ENCODE measurements at places on chromosomes 12 and 14. TPM values are rescaled to one million over a fixed set of nuclear protein-coding genes. Genes with fewer than 3 reads are reported as not detected.

TTC9 gene
- total RNA-seq, result 2.9 TPM

DNA sequence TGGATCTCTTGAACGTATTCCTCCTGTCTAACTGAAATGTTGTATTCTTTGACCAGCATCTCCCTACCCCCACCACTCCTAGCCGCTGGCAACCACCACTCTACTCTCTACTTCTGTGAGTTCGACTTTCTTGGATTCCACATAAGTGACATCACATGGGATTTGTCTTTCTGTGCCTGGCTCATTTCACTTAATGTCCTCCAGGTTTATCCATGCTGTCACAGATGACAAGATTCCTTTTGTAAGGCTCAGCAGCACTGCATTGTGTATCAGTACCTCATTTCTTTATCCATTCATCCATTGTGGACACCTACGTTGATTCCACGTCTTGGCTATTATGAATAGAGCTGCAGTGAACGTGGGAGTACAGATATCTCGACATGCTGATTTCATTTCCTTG lies 10.5 kb downstream of the PRKAB1 start:
- DNase-seq, result no peak

DNA sequence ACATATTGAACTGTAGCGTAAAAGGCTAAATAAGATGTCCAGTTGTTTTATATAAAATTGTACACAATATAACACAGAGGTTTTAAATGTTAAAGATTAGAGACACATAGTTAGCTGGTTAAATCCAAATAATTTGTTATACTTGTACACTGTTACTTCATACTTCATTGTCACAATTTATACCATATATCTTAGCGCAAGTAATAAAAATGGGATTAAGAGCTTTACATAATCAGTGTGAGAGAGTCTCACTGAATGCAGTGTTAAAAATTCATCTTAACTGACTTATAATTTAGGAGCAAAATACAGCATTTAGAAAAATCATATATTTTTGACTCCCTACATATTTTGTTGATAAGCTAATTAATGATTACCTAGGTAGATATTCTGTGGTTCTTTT lies 36.1 kb downstream of the LRFN5 start:
- DNase-seq, result no peak

DNA sequence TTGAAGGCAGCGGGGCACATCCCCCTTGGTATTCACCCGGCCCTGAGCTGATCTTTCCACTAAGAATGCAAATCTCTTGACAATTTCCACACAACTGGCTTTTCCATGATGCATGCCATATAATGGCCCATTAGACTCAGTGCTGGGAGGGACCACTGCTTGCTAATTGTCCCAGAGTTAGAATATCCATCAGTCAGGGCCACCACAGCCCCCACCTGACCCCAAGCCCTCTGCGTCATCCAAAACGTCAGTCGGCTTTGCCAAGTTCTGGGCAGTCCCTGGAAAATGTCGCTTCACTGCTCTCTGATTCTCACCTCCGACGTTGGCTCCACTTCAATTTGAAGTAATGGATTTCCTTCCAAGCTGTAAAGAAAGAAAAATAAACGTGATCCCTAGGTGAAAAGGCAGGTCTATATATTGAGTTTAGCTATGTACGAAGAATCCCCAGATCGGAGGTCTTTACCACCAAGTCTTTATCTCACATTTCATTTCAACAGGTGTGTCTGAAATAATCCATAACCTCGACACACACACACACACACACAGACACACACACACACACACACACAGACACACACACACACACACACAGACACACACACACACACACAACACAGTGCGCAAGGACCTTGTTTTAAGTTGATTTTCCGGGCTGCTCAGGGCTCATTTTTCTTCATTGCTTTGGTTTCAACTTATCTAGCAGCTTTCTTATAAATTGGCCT lies 165.5 kb upstream of the NOS1 start:
- DNase-seq, result no peak

DNA sequence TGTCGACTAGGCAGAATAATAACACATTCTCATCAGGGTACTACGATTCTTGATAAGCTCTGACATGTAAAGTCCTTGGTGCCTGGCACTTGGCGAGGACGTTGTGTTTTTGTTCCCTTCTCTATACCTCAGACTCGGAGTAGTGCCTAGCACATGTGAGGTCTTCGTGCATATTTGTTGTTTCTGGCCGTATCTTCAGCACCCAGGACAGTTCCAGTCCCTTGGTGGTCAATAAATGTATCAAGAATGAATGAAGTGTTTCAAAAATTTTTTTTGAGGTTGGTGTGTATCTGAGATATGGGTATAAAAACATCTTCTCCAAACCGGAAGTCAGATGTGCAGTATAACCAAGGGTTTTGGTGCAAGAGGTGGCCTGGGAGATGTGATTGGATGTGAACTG lies 198.2 kb downstream of the AACS start:
- no peak for DNase-seq
